ENCODE measurements at places on chromosomes 6 and 20. TPM values are rescaled to one million over a fixed set of nuclear protein-coding genes. Genes with fewer than 3 reads are reported as not detected.

KIF25 gene
- not detected for total RNA-seq

INSM1 gene
- not detected for total RNA-seq

TP53TG5 gene
- not detected for total RNA-seq

PRSS16 gene
- 3.3 TPM for total RNA-seq

GCNT2 gene
- total RNA-seq, result 0.92 TPM

PLEKHG1 gene
- total RNA-seq, result 74.0 TPM

PACSIN1 gene
- 0.47 TPM for total RNA-seq

ITPA gene
- total RNA-seq, result 45.1 TPM
